ENCODE measurements at places on chromosomes 2 and 18.

GRCh38 chr18:57134618-57135135 lies 12.2 kb upstream of the BOD1L2 start:
- DNase-seq, result no peak

- DNase-seq, result no peak
Measured at GRCh38 chr2:24708537-24709152, 84.5 kb downstream of the PTRHD1 start.

GRCh38 chr18:78006774-78007260 lies 757.2 kb downstream of the GALR1 start:
- no peak for DNase-seq

DNA sequence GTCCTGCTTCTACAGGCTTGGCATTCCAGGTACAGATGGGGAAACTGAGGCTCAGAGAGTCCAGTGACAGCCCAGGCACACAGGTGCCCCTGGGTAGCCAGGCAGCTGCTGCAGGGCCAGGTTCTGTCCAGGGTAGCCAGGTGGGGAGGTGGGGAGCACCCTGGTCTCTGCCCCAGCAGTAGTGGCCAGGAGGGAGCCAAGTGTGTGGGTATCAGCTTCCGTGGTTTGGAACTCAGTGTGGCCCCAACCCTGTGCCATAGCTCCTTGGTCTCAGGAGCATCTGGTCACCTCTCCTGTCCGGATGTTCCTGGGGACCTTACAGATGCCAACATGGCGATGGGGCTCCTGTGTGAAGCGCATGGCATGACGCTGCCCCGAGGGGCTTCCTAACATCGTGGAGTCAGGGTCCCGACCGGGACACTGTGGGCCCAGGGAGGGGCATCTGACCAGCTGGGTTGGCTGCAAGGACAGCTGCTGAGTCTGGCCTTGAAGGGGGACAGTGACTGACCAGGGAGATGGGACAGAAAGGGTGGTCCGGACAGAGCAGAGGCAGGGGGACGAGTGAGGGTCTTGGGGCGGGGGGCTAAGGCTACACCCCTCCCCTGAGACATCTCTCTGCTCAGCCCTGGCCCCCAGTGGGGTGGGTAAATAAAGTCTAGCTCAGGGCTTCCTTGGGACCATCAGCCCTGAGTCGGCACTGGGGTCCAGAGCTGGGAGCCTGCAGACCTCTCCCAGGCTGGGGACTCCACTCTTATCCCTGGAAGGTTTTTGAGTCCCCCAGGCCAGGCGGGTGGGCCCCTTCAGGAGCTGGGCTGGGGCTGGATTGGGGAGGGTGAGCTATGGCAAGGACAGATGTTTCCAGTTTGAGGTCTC lies 76.0 kb upstream of the SMAD7 start:
- no peak for DNase-seq

DNA sequence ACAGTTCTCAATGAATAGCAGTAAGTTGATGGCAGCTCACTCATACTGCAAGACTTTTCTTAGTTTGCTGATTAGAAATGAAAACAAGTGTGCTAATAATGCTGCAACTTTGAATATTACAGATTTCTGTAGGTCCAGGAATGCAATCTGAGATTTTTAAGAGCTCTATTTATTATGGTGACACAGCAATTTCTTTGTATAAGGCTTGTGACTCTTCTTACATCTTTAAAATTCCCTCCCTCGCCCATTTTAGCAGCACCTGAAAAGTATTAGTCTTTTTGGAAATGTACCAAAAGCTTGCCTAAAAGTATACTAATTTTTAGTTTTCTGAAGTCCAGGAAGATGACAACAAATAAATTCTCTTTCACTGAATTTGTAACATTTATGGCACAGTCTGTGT lies 4.4 kb upstream of the HTR2B start:
- no peak for DNase-seq

- DNase-seq, result no peak
Measured at GRCh38 chr2:21667638-21668037, 543.9 kb downstream of the TDRD15 start.

DNA sequence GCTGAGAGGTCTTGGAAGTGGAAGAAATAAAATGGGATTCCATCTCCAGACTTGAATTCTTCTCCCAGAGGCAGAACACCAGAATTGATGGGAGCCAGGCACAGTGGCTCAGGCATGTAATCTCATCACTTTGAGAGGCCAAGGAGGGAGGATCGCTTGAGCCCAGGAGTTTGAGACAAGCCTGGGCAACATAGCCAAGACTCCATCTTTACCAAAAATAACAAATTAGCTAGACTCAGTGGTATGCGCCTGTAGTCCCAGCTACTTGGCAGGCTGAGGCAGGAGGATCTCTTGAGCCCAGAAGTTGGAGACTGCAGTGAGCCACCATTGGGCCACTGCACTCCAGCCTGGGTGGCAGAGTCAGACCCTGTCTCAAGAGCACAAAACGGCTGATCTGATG lies 144.3 kb downstream of the C1D start:
- DNase-seq, result no peak

DNA sequence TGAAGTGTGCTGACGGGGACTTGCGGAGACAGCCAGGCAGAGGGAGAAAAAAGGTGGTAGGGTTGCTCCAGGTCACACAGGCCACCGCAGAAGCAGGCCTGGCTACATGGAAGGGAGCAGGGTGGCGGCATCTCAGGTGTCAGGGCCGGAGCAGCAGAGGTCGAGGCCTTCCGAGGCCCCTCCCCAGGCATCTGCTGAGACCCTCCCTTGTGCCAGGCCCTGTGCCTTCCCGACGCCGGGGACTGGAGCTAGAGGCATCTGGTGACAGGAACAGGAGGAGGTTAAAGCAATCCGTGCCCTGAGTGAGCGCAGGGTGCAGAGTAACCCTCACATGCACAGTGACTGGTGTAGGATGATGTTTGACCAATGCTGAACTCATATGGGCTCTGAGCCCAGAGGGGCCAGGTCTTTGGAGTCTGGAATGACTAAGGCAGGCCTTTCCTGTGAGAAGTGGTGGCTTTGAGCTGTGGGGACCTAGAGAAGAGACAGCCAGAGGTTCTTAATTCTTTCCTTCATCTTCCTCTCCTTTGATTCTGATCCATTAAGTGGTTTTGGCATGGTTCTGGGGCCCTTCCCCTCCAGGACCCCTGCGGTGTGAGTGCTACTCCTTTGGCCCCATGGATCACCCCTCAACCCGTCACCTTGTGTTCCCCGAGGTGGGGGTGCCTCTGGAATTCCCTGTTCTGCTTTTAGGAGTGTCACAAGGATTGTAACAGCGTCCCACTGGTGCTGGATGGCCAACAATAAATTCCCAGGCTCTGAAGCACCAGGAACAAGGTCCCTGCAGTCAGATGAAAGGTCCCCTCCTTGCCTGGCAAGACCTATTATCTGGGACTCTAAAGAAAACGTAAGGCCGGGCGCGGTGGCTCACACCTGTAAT lies 72.1 kb downstream of the KLHL29 start:
- no peak for DNase-seq

GRCh38 chr2:240051697-240052096 lies 1.6 kb downstream of the OR6B3 start:
- no peak for DNase-seq

DNA sequence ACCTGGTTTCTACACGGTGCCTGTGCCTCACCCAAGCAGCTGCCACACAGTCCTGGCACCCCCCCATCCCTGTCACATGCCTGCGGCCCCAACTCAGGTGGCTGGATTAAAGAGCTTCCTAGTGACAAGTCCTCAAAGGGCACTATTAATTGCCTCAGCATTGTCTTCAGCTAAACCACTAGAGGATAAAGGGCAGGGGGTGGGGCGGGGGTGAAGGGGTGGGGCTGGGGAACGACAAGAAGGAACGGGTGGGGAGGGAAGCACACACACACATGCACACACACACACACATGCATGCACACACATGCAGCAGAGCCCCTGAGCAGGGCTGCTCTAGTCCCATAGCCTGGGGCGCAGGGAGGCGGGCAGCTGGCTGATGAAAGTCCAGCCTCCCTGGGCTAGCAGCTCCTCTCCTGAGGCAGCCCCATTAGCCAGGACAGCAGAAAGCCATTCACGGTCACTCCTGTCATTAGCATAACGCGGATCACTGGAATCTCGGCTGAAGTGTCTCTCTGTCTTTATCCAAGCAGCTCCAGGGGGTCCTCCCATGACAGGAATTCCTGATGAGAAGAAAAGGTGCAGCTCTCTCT lies 7.4 kb upstream of the TEX261 start:
- no peak for DNase-seq

GRCh38 chr2:15053542-15053941 lies 421.0 kb downstream of the LRATD1 start:
- no peak for DNase-seq

- DNase-seq, result no peak
Measured at GRCh38 chr2:46116553-46116991, 180.6 kb upstream of the EPAS1 start.

GRCh38 chr2:29139152-29139551 lies 23.9 kb downstream of the CLIP4 start:
- no peak for DNase-seq

GRCh38 chr18:7678801-7679200 lies 111.7 kb downstream of the PTPRM start:
- no peak for DNase-seq

GRCh38 chr2:84417453-84418145 lies 41.5 kb downstream of the SUCLG1 start:
- no peak for DNase-seq

- no peak for DNase-seq
Measured at GRCh38 chr2:235217846-235218245, 266.0 kb downstream of the SH3BP4 start.

GRCh38 chr2:5250482-5250881 lies 441.7 kb upstream of the SOX11 start:
- no peak for DNase-seq

GRCh38 chr2:70668911-70669310 lies 99.1 kb downstream of the ADD2 start:
- DNase-seq, result no peak
